Activated CD4-positive, alpha-beta T cell treated with anti-CD3 and anti-CD28 coated beads, Interleukin-2, amount 10 ng/mL, durations not matched to agents 7 days and 5 days (primary cell): ENCODE measurements at places on chromosomes 1 and 21. TPM values are rescaled to one million over a fixed set of nuclear protein-coding genes. Genes with fewer than 3 reads are reported as not detected.

Gene HHIPL2
- total RNA-seq = 0.33 TPM

Gene CCDC17
- total RNA-seq = 2.3 TPM

DNA sequence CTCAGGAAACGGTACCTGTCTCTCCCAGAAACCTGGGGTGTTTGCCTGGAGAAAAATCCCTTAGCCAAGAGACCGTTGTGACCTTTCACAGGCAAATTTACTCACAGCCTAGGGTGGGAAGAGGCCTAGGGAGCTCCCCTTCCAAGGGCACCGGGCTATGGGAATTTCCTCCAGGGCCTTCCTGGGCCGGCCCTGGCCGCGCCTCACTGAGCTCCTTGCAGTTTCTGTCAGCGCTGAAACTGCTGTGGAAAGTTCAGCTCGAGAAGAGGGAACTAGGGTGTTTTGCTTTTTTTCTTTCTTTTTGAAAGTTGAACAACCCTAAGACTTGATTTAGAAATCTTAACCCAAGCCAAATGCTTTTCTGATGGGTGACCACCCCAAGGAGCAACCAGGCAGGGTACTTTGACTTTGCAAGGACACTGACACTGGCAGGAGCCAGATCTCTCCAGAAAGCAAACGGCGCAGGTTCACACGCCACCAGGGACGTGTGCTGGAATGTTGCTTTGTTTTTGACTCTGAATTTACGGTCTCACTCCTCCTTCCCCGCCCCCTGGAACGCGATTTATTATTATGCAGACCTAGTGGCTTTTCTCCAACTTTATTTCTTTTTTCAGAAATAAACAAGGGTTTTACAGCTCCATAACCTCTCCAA is 229.6 kb upstream of the JUN start:
- no peak for DNase-seq

DNA sequence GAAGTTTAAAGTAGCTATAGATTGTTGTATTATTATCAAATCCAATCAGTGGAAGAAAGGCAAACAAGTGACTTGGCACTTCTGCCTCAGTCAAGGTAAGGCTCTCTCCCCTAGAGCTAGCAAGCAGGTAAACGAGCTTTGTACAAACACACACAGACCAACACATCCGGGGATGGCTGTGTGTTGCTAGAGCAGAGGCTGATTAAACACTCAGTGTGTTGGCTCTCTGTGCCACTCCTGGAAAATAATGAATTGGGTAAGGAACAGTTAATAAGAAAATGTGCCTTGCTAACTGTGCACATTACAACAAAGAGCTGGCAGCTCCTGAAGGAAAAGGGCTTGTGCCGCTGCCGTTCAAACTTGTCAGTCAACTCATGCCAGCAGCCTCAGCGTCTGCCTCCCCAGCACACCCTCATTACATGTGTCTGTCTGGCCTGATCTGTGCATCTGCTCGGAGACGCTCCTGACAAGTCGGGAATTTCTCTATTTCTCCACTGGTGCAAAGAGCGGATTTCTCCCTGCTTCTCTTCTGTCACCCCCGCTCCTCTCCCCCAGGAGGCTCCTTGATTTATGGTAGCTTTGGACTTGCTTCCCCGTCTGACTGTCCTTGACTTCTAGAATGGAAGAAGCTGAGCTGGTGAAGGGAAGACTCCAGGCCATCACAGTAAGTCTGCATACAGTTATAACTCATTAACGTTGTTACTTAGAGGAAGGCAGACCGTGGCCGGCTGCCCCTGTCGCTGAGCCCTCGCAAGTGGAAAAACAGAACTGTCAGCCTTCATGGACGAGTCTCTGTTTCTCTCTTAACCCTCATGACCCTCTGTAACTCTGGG is at the start of gene PALMD:
PALMD (plus strand) TSS at position 415 of the 833 bp plus-strand sequence; CDS start at position 620, 205 bp downstream.
- DNase-seq = no peak

DNA sequence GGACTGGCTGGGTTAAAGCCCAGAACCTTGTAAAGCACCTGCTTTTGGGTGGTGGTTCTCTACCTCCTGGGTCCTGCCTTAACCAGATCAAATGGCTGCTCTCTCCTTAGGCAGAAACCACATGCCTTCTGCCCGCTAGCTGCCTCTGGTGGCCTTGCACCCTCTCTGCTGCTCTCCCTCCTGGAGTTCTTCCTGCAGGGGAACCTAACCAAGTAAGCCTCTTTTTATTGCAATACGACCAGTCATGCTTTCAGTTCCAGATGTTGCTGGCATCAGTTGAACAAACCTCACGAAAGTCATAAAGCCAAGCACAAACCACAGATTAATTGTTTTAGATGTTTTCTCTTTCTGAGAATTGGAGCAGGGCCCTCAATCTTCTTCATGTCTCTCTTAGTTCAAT is 118.9 kb downstream of the GDAP2 start:
- DNase-seq = peak; percentile 12
